ENCODE measurements at places on chromosomes 1 and 21. TPM values are rescaled to one million over a fixed set of nuclear protein-coding genes. Genes with fewer than 3 reads are reported as not detected.

HFM1 gene
- total RNA-seq = not detected

KLHDC8A gene
- total RNA-seq = not detected

TMCC2 gene
- 9.8 TPM for total RNA-seq

RALGPS2 gene
- total RNA-seq = 3.3 TPM

NTRK1 gene
- 6.4 TPM for total RNA-seq

CBR1 gene
- 45.6 TPM for total RNA-seq

SON gene
- total RNA-seq = 270 TPM

DNA sequence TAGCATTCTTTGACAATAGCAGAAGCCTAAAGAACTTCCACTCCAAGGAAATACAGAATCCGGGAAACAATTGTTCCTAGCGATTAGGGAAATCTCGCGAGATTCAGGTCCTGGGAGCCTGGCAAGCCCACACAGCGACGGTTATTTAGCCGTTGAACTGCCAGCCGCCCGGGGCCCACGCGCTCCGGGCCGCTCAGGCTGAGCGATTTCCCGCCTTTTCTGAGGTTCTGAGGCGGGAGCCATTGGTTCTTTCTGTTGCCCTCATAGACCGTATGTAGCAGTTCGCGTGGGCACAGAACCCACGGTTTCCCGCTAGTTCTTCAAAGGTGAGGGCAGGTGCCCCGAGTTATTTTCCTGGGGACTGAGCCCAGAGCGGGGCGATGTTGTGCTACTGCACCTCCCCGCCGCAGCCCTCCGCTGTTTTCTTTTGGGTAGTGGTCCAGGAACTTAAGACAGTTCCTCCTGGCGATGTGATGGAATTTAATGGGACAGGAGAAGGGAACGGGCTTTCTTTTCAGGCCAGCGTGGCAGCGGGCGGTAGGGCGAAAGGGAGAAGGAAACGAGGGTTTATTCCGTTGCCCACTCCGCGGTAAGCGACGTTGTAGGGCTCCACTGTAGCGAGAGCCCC lies at the start of gene SYCP1:
TSS of gene SYCP1 (plus strand) at position 171 of the 628 bp plus-strand sequence. CDS start 602 bp downstream, outside the sequence.
- no peak for DNase-seq
- peaks cover 2% of the 10 kb centered on the region for H3K4me1 ChIP-seq
- peak within 1 kb of the TSS; percentile 29 for H3K4me3 ChIP-seq
- H3K27me3 ChIP-seq = peaks cover 28% of the 10 kb centered on the region

GRCh38 chr1:63746129-63746864 lies 27.5 kb upstream of the ROR1 start:
- H3K4me3 ChIP-seq = no peak overlapping the region
- H3K36me3 ChIP-seq = no peaks in the 10 kb centered on the region
- H3K4me1 ChIP-seq = peaks cover 10% of the 10 kb centered on the region
- H3K27me3 ChIP-seq = peaks cover 2% of the 10 kb centered on the region
- peak overlapping the region; percentile 79 for H3K27ac ChIP-seq
- DNase-seq = peak; percentile 77

DNA sequence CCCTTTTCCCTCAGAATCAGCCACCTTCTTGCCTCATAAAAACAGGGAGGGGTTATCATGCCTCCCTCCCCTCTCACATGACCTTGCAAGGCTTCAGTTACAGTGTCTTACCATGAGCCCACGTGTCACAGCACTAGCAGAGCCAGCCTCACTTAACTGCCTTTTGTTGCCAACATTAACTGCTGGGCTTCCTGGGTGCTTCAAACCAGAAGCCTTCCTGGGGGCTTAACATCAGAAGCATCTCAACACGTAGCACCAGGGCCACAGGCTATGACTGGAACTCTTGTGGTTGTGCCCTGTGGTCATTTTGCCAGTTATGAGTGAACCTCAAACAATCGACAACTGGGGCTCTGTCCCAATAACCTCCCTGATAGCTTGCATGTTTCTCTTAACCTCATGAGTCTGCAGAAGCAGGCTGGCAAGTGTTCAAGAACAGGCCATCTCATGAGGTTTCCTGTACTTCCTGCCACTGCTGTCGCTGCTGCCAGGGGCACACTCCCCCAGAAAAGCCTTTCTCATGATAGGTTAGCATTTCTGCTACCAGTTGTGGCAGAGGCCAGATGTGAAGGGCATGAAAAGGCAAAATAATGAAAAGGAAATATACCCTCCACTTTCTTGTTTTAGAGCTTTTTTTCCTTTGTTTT lies 132.2 kb downstream of the GLUL start:
- H3K4me1 ChIP-seq = peaks cover 28% of the 10 kb centered on the region
- H3K27me3 ChIP-seq = no peaks in the 10 kb centered on the region
- H3K36me3 ChIP-seq = no peaks in the 10 kb centered on the region
- H3K27ac ChIP-seq = peak overlapping the region; percentile 88

DNA sequence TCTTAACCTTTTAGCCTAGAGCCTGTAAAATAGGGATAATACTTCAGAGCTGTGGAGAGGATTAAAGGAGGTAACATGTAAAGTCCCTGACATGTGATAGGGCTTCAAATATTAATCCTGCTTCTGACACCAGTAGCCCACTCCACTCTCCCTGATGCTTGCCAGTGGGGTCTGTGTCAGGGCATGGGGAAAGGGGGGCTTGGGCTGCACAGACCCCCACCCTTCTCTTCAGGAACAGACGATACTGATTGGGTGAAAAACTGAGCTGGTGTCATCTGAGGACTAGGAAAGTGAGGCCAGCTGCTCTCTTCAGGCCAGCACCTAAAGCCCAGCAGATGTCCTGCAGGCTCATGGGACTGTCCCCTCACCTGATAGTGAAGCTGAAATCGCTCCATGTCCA lies 27.0 kb upstream of the MEF2D start:
- no peak for DNase-seq
- H3K36me3 ChIP-seq = no peaks in the 10 kb centered on the region
- H3K27me3 ChIP-seq = no peaks in the 10 kb centered on the region
- peaks cover 27% of the 10 kb centered on the region for H3K4me1 ChIP-seq
- H3K4me3 ChIP-seq = no peak overlapping the region

DNA sequence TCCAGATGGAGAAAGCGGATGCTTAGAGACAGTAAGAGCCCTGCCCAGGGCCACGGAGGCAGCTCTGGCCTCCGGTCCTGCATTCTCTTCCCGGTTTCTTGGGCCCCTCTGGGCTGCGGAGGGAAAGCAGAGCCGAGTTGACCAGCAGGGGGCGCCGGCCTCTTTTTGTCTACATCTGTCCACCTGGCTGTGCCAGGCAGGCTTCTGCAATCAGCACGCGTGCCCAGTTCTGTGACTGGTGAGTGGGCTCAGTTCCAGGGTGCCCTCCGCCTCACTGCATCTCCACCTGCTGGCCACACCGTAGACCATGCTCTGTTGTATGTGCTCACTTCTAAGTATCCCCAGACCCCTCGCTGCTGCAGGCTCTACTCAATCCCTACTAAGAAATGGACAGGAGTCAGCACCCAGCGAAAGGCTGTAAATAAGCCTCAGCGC lies 6.7 kb upstream of the HUNK start:
- H3K4me1 ChIP-seq = no peaks in the 10 kb centered on the region
- peak; percentile 80 for DNase-seq
- H3K27me3 ChIP-seq = peaks cover 12% of the 10 kb centered on the region
- no peak overlapping the region for H3K27ac ChIP-seq
- no peaks in the 10 kb centered on the region for H3K36me3 ChIP-seq

GRCh38 chr1:163197022-163197421 lies 5.7 kb downstream of the RGS5 start:
- H3K4me3 ChIP-seq = no peak overlapping the region
- no peaks in the 10 kb centered on the region for H3K27me3 ChIP-seq
- no peaks in the 10 kb centered on the region for H3K36me3 ChIP-seq
- no peaks in the 10 kb centered on the region for H3K4me1 ChIP-seq
- no peak overlapping the region for H3K27ac ChIP-seq
- no peak for DNase-seq

DNA sequence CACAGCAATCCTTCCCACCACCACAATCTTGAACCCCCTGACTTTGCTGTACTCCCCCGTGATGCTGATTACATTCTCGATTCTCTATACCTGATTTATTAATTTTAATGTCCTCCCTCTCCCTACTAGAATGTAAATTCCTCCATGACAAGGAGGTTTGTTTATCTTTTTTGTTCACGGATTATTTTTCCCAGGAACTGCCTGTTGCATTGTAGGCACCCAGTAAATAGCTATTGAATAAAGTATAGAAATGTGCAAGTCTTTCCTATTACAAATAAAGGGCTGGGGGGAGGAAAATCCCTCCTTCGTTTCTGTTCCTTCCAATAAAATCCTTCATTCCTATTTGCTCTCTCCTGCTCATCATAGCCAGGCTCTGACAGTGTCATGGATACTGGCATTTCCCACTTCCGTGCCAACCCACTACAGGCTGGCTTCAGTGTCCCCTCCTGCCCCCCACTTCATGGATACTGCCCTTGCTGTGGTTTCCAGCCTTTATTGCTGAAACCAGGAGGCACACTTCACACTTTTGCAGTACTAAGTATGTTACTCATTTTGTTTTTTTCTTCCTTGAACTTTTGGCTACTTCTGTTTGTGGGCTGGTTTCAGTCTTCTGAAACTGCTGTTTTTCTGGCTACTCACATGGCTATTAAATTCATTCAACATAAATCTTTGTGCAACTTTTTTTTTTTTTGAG lies 7.5 kb downstream of the KIF1B start:
- peak; percentile 29 for DNase-seq
- no peak overlapping the region for H3K4me3 ChIP-seq
- no peaks in the 10 kb centered on the region for H3K27me3 ChIP-seq
- H3K27ac ChIP-seq = no peak overlapping the region
- no peaks in the 10 kb centered on the region for H3K36me3 ChIP-seq

GRCh38 chr1:22347854-22348760 lies 103.5 kb upstream of the ZBTB40 start:
- no peak overlapping the region for H3K27ac ChIP-seq
- H3K36me3 ChIP-seq = no peaks in the 10 kb centered on the region
- H3K4me3 ChIP-seq = no peak overlapping the region
- DNase-seq = no peak
- H3K27me3 ChIP-seq = peaks cover 56% of the 10 kb centered on the region
- H3K4me1 ChIP-seq = peaks cover 6% of the 10 kb centered on the region

DNA sequence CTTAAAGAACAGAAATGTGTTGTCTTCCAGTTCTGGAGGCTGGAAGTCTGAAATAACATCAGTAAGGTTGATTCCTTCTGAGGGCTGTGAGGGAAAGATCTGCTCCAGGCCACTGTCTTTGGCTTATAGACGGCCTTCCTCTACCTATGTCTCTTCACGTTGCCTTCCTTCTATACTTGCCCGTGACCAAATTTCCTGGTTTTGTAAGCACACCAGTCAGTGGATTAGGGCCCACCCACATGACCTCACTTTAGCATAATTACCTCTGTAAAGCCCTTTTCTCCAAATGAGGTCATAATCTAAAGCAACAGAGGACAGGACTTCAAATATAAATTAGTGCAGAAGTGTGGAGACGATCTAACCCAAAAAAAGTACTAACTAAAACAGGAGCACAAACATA lies 231.6 kb downstream of the NRIP1 start:
- H3K4me3 ChIP-seq = no peak overlapping the region
- no peaks in the 10 kb centered on the region for H3K4me1 ChIP-seq
- DNase-seq = no peak
- peaks cover 3% of the 10 kb centered on the region for H3K27me3 ChIP-seq

GRCh38 chr21:44496564-44497550 lies 41.5 kb downstream of the LRRC3 start:
- H3K4me3 ChIP-seq = no peak overlapping the region
- H3K27ac ChIP-seq = no peak overlapping the region
- no peaks in the 10 kb centered on the region for H3K36me3 ChIP-seq
- DNase-seq = no peak
- no peaks in the 10 kb centered on the region for H3K4me1 ChIP-seq
- peaks cover 19% of the 10 kb centered on the region for H3K27me3 ChIP-seq

- DNase-seq = no peak
- peaks cover 1% of the 10 kb centered on the region for H3K27me3 ChIP-seq
- H3K4me3 ChIP-seq = peak overlapping the region; percentile 93
- H3K36me3 ChIP-seq = peaks cover 27% of the 10 kb centered on the region
- H3K27ac ChIP-seq = peak overlapping the region; percentile 96
These were observed 602 bp upstream of the MED18 start for GRCh38 chr1:28328228-28328648.

GRCh38 chr1:41013796-41014195 lies 7.7 kb downstream of the SLFNL1 start:
- DNase-seq = no peak
- no peaks in the 10 kb centered on the region for H3K27me3 ChIP-seq
- H3K4me3 ChIP-seq = no peak overlapping the region
- H3K36me3 ChIP-seq = peaks cover 45% of the 10 kb centered on the region
- H3K27ac ChIP-seq = no peak overlapping the region

DNA sequence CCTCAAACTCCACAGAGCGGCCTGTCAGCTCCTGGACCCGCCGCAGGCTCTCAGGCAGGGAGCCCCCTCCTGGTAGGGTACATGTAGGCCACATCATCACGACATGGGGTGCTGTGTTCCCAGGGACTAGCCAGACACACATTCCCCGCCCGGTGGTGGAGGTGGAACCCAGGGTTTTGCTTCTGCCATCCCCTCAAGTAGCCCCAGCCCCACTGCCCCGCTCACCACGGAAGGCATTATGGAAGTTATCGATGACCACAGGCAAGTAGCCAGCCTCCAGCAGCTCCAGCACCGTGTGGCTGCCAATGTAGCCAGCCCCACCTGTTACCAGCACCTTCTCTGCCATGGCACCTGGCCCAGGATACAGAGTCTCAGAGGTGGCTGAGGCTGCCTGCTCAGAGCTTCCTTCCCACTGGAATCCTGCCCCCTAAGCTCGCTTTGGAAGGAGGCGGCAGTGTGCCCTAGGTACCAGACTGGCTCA lies 1.9 kb downstream of the GALE start:
- peaks cover 21% of the 10 kb centered on the region for H3K36me3 ChIP-seq
- no peak overlapping the region for H3K27ac ChIP-seq
- DNase-seq = no peak
- H3K27me3 ChIP-seq = no peaks in the 10 kb centered on the region
- peaks cover 14% of the 10 kb centered on the region for H3K4me1 ChIP-seq
- no peak overlapping the region for H3K4me3 ChIP-seq

- peaks cover 77% of the 10 kb centered on the region for H3K4me1 ChIP-seq
- peaks cover 75% of the 10 kb centered on the region for H3K36me3 ChIP-seq
- H3K4me3 ChIP-seq = no peak overlapping the region
- no peaks in the 10 kb centered on the region for H3K27me3 ChIP-seq
- H3K27ac ChIP-seq = peak overlapping the region; percentile 44
These were observed 63.1 kb downstream of the PTPRC start for GRCh38 chr1:198701766-198702539.

GRCh38 chr1:235122348-235122747 lies 6.3 kb downstream of the TOMM20 start:
- H3K4me1 ChIP-seq = peaks cover 52% of the 10 kb centered on the region
- no peak for DNase-seq
- no peaks in the 10 kb centered on the region for H3K27me3 ChIP-seq
- peaks cover 55% of the 10 kb centered on the region for H3K36me3 ChIP-seq
- no peak overlapping the region for H3K4me3 ChIP-seq

GRCh38 chr1:156627313-156627880 lies 8.2 kb downstream of the HAPLN2 start:
- H3K27me3 ChIP-seq = peaks cover 51% of the 10 kb centered on the region
- peaks cover 10% of the 10 kb centered on the region for H3K4me1 ChIP-seq
- no peak overlapping the region for H3K4me3 ChIP-seq
- DNase-seq = peak; percentile 49

Data from activated CD4-positive, alpha-beta memory T cell treated with anti-CD3 and anti-CD28 coated beads for 36 hours (primary cell).